ENCODE measurements at places on chromosomes 6 and 20. TPM values are rescaled to one million over a fixed set of nuclear protein-coding genes. Genes with fewer than 3 reads are reported as not detected.

DNA sequence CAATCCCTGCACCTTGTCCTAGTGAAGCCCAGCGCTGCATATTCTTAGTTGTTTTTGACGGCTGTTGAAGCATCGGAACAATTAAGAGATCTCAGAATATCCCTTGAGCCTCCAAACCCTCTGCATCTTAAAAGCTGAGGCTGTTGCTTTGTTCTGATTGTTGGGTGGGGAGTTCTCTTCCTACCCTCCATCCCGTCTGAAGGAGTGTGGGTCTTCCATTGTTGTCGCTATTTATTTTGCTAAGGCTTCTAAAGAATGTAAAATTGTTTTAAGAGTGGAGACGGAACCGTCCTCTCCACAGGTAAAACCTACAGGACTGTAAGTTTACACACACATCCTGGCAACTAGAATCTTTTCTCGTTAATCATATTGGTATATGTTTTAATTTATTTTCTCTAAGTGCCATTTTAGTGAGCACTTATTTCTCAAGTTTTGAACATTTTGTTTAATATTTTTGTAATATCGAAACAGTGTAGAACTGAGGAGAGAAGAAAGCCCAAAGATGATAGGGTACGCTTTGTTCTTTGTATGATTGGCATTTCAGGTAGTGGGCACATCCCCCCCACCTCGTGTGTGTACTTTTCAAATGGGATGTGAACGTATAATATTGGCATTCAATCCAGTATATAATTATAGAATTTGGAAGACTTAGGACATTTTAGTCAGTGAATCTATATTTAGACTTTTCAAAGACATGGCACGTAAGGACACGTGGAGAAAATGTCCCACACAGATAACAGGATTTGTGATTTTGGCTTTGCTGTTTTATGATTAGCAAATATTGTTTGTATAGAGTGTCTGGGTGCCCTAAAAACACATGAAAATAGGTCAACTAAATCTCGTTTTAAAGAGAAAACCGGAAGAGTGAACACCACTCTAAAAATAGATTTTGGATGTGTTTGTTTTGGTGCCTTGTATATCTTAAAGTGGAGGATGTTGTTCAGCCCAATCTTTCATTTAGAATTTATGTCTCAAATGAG lies 1.3 kb downstream of the RNF146 start:
- no peaks in the 10 kb centered on the region for H3K36me3 ChIP-seq
- peak overlapping the region; percentile 99 for H3K27ac ChIP-seq
- H3K4me1 ChIP-seq, result peaks cover 32% of the 10 kb centered on the region
- peak overlapping the region; percentile 89 for H3K4me3 ChIP-seq
- H3K27me3 ChIP-seq, result no peaks in the 10 kb centered on the region
- no peak for DNase-seq

GRCh38 chr6:106448000-106448426 lies 87.5 kb downstream of the CRYBG1 start:
- H3K27ac ChIP-seq, result no peak overlapping the region

The MYO6 gene
- 12.3 TPM for total RNA-seq

- no peak overlapping the region for H3K4me3 ChIP-seq
- H3K36me3 ChIP-seq, result no peaks in the 10 kb centered on the region
- H3K4me1 ChIP-seq, result no peaks in the 10 kb centered on the region
These were observed 51.1 kb downstream of the GGTLC1 start for GRCh38 chr20:23937303-23938117.

The ATP6V1G2 gene
- total RNA-seq, result 2.3 TPM

- H3K27me3 ChIP-seq, result no peaks in the 10 kb centered on the region
- no peak for DNase-seq
- H3K4me1 ChIP-seq, result peaks cover 17% of the 10 kb centered on the region
- H3K4me3 ChIP-seq, result no peak overlapping the region
- H3K36me3 ChIP-seq, result no peaks in the 10 kb centered on the region
These were observed 30.3 kb upstream of the SHLD1 start for GRCh38 chr20:5719861-5720403.

DNA sequence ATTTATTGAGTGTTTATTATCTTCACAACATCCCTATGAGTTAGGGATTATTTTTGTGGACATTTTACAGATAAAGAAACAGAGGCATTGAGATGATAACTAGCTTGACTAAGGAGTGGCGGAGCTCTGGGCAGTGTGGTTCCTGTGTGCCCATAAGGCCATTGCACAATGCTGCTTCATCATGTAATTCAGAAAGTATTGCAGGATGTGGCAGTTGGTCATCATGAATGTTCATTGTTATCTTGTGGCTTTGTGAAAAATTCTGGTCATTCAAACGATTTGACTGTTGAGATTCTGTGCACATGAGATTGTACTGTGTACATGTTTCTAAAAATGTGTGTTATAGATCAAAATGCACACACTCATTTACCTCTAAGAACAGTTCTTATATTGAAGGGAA lies 150.8 kb downstream of the ESR1 start:
- H3K27me3 ChIP-seq, result no peaks in the 10 kb centered on the region
- DNase-seq, result no peak
- no peak overlapping the region for H3K27ac ChIP-seq
- no peaks in the 10 kb centered on the region for H3K36me3 ChIP-seq
- H3K4me1 ChIP-seq, result no peaks in the 10 kb centered on the region

DNA sequence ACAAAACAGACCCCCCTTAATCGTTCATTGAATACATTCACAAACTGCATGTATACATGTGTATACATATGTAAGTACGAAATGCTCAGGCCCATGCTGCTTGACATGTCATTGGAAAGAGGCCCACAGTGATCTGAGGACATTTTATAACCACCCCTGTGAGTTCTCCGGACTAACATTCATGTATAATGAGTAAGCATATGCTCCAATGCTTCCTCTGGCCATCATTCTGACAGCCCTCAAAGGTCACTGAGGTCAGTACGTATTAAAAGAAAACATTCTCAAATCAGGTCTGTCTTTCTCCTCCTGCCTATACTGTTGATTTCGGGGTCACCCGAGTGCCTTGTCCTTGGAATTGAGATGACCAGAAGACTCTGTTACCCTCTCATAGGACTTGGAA lies 54.9 kb downstream of the TENT5A start:
- DNase-seq, result no peak
- H3K36me3 ChIP-seq, result no peaks in the 10 kb centered on the region
- H3K4me1 ChIP-seq, result peaks cover 20% of the 10 kb centered on the region
- no peak overlapping the region for H3K4me3 ChIP-seq
- no peaks in the 10 kb centered on the region for H3K27me3 ChIP-seq
- H3K27ac ChIP-seq, result no peak overlapping the region

The NKAIN2 gene
- 0.13 TPM for total RNA-seq

The IRF4 gene
- total RNA-seq, result 3.6 TPM

DNA sequence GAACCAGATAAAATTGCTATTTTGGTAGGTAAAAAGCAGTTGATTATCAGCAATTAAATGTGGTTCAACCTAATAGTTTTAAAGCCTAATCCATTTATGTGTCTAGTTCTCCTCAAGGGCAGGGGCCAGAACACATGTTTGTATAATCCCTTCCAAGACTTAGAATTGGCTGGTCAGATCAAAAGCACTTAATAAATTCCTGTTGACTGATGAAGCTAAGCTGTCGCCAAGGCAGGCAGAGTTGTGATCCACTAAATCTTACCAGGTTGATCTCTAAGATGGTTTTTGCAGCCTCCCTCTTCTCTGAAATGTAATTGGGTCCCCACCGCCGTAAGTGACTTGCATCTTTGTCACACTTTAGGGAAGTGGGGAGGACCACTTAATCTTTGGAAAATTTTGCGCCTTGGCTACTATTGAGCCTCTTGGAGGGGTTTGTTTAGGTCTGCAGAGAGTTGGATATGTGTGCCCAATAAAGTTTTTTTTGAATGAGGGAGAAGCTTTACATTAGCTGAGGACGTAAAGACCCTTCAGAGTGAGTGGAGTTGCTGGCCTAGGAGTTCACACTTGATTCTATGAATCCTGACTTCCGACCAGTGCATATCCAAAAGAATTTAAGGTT lies 65.9 kb downstream of the PHF20 start:
- no peak overlapping the region for H3K4me3 ChIP-seq
- peaks cover 5% of the 10 kb centered on the region for H3K36me3 ChIP-seq
- peaks cover 14% of the 10 kb centered on the region for H3K4me1 ChIP-seq
- H3K27ac ChIP-seq, result no peak overlapping the region

- H3K27me3 ChIP-seq, result no peaks in the 10 kb centered on the region
- DNase-seq, result no peak
- H3K4me1 ChIP-seq, result no peaks in the 10 kb centered on the region
These were observed 39.5 kb upstream of the STXBP5 start for GRCh38 chr6:147164761-147165160.
